ENCODE measurements at places on chromosomes 2 and 18.
A peak's percentile ranks its signal among the peaks of the same experiment; 100 is the strongest.

- DNase-seq = peak; percentile 57
Measured at GRCh38 chr2:188984065-188984491, 9.9 kb downstream of the COL3A1 start.

GRCh38 chr2:39015424-39015823 is 105.4 kb downstream of the SOS1 start:
- no peak for DNase-seq

- no peak for DNase-seq
Measured at GRCh38 chr2:7660816-7661215, 743.6 kb downstream of the RNF144A start.

- DNase-seq = peak; percentile 26
Measured at GRCh38 chr2:139218181-139218580, 438.0 kb upstream of the NXPH2 start.

DNA sequence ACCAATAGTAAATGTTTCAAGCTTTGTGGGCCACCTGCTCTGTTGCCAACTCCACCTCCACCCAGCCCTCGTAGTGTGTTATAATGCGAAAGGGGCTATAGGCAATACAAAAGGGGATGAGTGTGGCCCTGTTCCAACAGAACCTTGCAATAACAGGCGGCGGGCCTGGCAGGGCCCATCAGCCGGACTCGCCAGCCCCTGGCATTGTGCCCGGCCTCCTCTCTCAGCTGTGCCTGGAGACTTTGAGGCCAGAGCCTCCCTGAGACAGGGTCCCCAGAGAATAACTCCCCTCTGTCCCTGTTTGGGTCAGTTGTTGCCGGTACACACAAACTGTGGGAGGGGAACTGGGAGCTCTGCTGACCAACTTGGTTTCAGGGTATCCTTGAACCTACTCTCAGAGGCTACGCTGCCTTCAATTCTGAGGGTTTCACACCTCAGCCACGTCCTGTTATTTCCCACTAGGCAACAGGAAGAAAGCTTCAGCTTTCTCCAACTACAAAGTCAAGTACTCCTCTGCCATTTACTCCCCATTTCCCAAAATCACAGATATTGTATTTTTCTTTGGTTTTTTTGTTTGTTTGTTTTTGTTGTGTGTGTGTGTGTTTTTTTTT is 58.0 kb upstream of the ZNF236 start:
- DNase-seq = no peak

DNA sequence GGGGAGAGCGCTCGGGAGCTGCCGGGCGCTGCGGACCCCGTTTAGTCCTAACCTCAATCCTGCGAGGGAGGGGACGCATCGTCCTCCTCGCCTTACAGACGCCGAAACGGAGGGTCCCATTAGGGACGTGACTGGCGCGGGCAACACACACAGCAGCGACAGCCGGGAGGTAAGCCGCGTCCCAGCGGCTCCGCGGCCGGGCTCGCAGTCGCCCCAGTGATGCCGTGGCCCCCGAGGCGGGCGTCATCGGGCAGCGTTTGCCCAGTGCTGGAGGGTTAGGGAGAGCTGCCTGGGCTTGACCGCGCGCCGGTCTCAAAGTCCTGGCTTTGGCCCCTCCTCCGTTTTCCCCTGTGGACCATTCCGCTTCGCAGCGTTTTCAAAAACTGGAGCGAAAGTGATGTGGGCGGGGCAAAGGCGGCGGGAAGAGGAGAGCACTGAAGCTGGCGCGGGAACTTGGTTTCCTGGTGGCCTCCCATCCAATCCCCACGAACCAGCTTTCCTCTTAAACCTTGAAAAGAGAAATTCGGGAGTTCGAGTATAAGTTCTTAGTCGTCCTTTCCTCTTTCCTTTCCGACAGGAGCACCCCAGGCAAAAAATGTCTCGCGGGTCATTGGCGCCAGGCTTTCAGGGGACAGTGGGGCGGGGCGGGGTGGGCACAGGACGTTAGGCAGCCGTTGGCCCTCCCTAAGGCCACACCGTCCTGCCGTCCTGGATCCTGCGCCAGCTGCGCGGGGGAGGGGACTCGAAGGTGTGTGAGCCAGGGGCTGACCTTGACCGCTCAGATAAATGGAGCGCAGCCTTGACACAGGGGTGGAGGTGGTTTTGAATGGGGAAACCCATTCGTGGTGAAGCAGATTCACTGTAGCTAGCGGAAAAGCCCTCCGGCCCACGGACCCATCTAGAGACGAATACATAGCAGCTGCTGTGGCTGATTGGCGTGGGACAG is 821 bp downstream of the TYMS start:
- DNase-seq = peak; percentile 91

GRCh38 chr2:239330836-239331235 is 70.0 kb downstream of the HDAC4 start:
- DNase-seq = no peak

- DNase-seq = peak; percentile 45
Measured at GRCh38 chr2:136530146-136530545, 235.2 kb upstream of the THSD7B start.

- DNase-seq = no peak
Measured at GRCh38 chr2:11719230-11719977, 27.0 kb upstream of the LPIN1 start.

DNA sequence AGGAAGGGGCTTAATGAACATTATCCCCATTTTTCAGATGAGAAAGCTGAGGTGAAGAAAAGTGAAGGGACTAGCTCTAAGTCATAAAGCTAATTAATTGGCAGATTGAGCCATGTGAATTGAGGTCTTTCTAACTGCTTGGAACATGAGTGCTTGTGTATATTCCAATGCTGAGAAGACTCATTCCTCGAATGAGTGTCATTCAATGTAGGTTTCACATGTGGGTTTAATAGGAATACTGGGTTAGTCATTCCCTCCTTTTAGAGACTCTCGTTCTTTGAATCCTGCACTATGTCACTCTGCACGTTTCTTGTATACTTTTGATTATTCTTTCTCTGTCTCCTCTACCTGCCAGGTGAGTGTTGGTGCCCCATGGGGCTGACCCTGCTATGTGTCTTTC is 218.2 kb downstream of the HRH4 start:
- DNase-seq = no peak

GRCh38 chr2:75416420-75417342 is 144.1 kb downstream of the EVA1A start:
- peak; percentile 18 for DNase-seq

DNA sequence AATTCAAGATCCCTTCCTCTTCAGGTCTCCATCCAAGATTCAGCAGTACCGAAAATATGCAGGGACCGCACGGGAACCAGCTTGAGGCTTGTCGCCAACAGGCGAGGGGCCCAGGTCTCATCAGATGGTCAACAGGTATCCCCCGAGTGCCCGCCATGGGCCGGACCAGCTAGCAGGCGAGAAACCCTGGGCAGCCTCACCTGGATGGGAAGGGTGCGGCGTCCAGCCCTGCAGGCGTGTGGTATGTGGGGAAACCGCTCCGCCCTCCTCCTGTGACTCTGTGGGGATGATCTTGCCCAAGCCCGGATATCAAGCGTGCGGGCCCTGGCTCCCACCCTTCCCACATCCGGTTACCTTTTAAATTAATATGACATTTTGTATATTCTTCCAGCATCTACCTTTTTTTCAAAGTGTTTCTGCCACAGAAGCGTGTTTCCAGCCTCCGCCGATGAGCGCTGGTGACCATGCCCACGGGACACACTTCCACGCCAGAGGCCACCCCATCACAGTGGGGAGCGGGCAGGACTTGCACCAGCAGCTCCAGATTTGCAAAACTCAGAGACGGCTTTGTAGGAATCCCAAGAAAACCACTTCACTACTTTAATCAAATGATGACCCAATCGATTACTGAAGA is 33.2 kb downstream of the ZNF516 start:
- DNase-seq = no peak

- DNase-seq = no peak
Measured at GRCh38 chr18:79489051-79489898, 93.5 kb downstream of the NFATC1 start.

DNA sequence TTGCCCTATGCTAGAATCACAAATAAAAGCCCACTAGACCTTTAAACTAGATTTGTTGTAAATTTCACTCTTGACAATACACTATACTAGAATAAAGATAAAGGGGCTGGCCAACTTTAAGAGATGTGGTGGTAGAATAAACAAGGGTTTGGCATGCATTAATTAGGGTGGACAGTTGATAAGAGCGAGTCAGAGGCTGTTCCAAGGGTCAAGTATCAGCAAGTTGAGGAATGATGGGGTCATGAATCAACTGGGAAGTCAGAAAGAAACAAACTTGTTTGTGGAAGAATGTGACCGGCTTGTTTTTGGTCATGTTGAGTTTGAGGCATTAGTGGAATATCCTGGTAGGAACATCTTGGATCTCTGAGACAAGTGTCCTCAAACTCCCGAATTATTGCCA is 398.3 kb upstream of the TNP1 start:
- DNase-seq = no peak

GRCh38 chr2:136495636-136496035 is 269.7 kb upstream of the THSD7B start:
- peak; percentile 47 for DNase-seq

DNA sequence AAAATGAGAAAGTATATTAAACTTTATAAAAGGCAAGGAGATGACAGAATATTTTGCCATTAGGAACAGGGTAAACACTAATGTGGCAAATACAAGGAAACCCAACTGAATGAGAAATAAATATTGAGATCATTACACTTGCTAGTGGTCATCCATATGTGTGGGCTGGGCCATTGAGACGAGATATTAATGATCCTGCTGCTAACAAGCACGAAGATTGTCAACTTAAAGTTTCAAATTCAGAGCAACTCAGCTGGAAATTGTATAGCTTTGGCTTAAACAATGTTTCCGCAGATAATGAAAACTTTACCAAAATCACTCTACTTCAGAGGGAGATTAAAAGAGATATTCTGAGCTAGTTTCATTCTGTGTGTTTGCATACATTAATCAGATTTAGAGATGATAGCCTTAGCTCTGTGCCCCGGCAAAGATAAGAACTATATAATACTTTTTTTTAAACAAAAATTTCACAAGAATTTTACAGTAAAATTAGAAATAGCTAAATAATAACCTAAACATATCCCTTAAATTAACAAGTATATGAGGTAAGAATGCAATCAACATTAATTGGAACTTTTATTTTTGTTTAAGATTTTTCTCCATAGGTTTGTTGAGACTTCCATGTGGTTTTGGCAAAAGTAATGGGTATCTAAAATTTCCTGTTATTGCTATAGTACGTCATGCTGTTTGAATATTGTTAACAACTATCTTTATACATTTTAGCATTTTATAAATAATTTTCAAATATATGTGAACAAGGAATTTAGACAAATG is 40.0 kb downstream of the FN1 start:
- DNase-seq = no peak

DNA sequence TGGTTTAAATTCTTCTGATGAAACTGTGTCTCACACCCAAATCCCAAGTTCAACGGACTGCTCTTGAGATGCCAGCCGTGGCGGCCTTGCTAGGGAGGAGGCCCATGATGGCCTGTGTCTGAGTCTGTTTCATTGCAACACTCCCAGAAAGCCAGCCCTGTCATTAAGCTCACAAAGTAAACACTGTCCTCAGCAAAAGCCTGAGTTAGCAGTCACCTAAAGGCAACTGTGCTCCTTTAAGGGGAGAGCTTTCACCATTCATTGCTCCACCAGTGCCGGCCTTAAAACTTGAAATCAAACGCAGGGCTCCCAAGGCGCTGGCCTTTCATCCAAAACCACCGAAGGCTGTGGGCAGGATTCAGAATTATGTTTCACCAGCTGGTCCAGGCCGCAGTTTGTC is 42.5 kb upstream of the PPP1CB start:
- no peak for DNase-seq

GRCh38 chr2:197786010-197786877 is 1.1 kb upstream of the BOLL start:
- DNase-seq = peak; percentile 26

- no peak for DNase-seq
Measured at GRCh38 chr2:181978351-181979150, 7.1 kb upstream of the PPP1R1C start.

Measured in Kasumi-1 (cell line).